ENCODE measurements at places on chromosomes 13 and 19.

DNA sequence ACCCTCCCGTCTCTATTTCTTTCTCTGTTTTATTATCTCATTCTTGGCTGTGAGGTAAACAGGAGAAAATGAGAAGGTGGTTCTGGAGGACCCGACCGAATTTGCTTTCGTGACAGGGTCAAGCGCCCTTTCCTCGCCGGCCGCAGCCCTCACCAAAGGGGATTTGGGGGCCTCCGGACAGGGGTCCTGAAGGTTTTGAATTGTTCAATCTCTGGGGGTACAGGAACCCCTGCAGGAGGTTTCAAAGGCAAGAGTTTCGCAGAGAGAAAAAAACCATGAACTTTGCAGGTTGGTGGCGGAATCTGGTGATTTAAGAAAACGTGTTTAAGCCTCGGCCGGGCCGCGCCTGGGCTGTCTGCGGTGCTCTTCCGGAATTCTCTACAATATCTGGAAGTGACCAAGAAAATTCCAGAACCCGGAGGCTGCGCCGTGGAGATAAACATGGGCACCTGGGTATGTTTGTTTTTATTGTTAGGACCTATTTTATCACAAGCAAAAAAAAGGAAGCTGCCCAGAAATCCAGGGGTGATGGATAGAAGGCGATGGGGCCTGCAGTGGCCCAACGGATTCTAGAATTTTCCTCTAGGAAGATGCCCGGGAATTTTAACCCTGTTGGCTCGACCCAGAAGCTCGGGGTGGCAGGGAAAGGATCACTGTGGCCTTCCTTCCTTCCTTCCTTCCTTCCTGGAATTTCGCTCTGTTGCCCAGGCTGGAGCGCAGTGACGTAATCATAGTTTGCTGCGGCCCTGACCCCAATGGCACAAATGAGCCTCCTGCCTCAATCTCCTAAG is 14.2 kb upstream of the PTBP1 start:
- peak overlapping the region; percentile 63 for H3K4me3 ChIP-seq
- H3K27me3 ChIP-seq = no peaks in the 10 kb centered on the region
- peaks cover 17% of the 10 kb centered on the region for H3K4me1 ChIP-seq
- H3K36me3 ChIP-seq = no peaks in the 10 kb centered on the region
- no peak for DNase-seq
- H3K27ac ChIP-seq = peak overlapping the region; percentile 89

GRCh38 chr19:17678836-17679235 is 9.3 kb downstream of the UNC13A start:
- DNase-seq = no peak
- no peak overlapping the region for H3K27ac ChIP-seq
- no peak overlapping the region for H3K4me3 ChIP-seq
- 0 out of 2 replicates have a peak, but pooled peaks cover 2% of the 10 kb centered on the region for H3K27me3 ChIP-seq

DNA sequence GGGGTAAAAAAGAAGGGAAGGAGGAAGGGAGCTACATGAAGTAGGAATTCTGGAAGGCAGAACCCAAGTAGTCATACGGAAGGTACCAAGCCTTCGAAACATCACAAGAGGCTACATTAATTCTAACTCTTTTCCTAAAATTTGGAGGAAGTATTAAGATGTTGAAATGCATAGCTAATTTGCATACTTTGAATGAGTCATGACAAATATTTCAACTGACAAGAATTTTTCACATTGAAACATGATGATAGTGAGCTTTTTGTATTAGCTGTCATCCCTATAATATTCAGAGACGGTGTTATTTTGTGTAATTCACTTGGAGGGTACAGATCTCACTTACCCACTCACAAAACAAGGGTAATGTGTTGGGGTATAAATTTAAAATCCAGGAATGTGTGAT is 9.1 kb upstream of the ACOD1 start:
- no peaks in the 10 kb centered on the region for H3K4me1 ChIP-seq
- H3K27me3 ChIP-seq = no peaks in the 10 kb centered on the region
- H3K36me3 ChIP-seq = no peaks in the 10 kb centered on the region

DNA sequence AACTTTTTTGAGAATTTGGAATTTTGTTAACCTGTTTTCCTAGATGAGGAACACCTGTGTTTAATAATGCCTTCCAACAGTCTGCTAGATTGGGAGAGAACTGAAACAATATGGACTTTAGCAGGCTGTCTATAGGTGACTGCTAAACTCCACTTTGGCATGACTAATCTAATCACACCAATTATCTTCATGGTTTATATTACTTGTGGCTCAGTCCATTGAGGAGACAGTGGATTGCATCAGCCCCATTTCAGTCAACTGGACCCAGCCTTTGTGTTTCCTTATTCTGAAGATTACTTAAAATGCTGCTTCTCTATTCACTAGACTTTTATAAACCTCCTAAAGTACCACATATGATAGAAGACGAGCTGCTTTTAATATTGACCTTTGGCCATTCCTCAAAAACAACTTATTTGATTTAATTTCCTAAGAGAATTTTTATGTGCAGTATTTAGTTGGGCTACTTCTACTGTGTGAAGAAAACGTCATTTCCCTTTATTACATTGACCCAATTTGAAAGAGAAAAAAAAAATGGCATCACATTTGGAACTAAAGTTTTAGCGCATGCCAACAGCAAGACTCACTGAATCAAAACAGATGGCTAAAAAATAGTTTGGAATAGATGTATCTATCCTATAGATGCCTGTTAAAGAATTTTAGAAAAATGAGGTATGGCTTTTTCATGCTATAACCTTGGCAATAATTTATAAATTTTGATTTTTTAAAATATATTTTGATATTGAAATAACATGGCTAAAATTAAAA is 295.8 kb downstream of the NDFIP2 start:
- H3K4me3 ChIP-seq = no peak overlapping the region
- H3K36me3 ChIP-seq = no peaks in the 10 kb centered on the region

DNA sequence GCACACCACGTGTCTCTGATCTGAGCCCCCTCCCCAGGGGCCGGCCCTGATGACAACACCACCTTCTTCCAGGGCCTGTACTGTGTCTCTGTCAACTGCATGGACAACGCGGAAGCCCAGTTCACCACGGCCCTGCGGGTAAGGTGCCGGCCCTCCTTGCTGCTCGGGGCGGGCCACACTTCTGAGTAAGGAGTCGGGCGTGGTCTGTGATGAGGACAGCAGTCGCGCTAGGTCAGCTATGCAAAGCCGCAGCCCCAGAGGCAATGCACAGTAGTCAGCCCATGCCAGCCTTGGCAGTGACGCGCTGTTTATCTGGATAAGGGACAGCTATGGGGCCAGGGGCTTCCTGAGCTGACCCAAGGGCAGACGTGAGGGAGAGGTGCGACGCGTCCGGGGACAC is 24.6 kb downstream of the MAU2 start:
- H3K27ac ChIP-seq = no peak overlapping the region
- H3K36me3 ChIP-seq = no peaks in the 10 kb centered on the region
- H3K27me3 ChIP-seq = no peaks in the 10 kb centered on the region
- no peaks in the 10 kb centered on the region for H3K4me1 ChIP-seq

GRCh38 chr13:26660185-26660584 is 100.4 kb downstream of the GPR12 start:
- H3K4me1 ChIP-seq = no peaks in the 10 kb centered on the region
- no peak overlapping the region for H3K4me3 ChIP-seq
- DNase-seq = no peak
- no peak overlapping the region for H3K27ac ChIP-seq
